ENCODE measurements at places on chromosomes 4 and X.

- no peak for DNase-seq
These were observed 57.5 kb downstream of the MAML3 start for GRCh38 chr4:140096483-140096861.

DNA sequence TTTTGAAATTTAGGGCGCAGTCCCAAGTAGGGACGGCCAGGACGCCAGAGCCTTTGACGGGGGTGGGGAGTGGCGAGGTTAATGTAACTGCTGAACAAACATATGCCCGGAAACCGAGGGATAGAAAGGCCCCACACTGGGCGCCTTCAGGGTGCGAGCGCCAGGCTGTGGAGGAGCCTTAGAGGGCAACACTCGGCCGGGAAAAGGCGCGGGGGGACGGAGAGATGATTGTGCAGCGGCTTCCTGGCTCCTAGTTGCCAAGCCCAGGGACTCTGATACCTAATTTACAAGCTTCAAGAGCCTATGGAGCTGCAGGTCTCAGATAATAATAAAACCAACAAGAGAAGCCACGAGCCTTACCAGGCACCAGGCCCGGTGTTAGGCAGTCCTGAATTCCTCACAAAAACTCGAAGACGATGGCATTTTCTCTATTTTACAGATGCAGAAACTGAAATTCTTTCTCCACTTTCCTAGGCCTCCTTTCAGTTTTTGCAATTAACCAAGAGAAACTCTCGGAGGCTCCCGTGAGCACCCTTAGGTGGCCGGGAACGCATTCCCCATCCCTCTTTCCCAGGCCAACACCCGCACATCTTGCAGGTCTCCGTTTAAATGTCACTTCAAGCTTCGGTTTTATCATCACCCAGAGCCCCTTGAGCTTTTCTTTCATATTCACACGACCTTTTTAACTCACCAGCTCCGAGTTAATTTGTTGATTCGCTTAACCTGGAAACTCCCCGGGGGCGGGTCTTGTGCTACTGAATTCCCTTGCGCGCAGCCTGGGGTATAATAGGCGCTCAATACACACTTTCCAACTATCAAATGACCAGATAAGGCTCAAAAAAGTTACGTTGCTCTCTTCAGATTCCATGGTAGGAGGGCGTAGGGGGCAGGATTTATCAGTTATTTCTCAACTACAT is 6.4 kb upstream of the GSX2 start:
- DNase-seq, result no peak

DNA sequence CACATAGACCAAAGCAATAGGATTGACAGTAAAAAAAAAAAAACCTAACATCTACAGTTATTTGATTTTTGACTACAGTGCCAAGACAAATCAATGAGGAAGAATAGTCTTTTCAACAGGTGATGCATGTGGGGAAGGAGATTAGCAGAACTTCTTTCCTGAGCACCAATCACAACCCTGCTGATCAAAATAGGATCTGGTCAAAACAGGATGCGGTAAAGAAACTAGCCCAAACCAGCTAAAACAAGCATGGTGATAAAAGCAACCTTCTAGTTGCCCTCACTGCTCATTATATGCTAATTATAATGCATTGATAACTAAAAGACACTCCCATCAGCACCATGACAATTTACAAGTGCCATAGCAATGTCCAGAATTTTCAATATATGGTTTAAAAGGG is 667.5 kb downstream of the GRXCR1 start:
- DNase-seq, result no peak

GRCh38 chr4:2925931-2926860 is 37.0 kb downstream of the NOP14 start:
- no peak for DNase-seq

GRCh38 chr4:143391895-143392294 is 55.2 kb downstream of the GAB1 start:
- peak; percentile 74 for DNase-seq

DNA sequence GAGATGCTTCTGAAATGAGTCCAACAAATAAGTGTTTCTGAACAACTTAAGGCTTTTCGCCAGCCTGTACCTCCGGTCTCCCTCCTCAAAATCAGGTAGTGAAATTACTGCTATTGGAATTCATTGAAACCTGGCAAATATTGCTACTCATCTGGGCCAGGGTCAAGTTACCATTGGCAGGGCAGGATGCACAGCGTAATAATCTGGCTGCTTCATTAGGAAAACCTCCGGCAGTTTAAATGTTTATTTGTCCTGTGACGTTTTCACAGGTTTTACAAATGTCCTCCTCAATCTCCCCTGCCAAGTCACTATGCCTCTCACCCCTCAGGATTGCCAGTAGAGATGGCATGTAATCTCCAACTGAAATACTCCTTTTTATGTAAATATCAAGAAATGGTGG is 92.6 kb upstream of the KDR start:
- DNase-seq, result no peak

DNA sequence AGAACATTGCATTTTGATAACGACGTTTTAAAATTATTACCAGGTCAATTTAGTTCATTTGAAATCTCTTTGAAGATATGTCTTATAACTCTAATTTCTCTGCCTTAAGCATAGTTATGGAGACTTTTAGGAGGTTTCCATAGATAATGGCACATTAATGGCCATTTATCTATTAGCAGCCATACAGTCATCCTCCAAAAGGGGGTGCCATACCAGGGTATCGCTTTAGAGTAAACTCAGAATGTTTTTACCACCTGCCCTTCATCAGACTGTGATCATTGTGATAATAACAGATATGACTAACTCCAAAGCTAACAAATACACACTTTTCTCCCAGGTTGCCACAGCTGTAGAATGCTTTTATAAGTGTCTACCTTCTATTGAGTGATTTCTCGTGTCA is 461.5 kb downstream of the FSTL5 start:
- no peak for DNase-seq

GRCh38 chr4:188246488-188246887 is 107.2 kb downstream of the TRIML1 start:
- DNase-seq, result no peak
